ENCODE measurements at places on chromosomes 2 and 18. TPM values are rescaled to one million over a fixed set of nuclear protein-coding genes. Genes with fewer than 3 reads are reported as not detected.
A peak's percentile ranks its signal among the peaks of the same experiment; 100 is the strongest.

- no peaks in the 10 kb centered on the region for H3K4me1 ChIP-seq
- H3K4me3 ChIP-seq = no peak overlapping the region
Measured at GRCh38 chr2:206693399-206694137, 24.6 kb downstream of the DYTN start.

GRCh38 chr2:232982926-232983668 lies 30.0 kb downstream of the NGEF start:
- no peak overlapping the region for H3K27ac ChIP-seq
- H3K36me3 ChIP-seq = no peaks in the 10 kb centered on the region
- no peak for DNase-seq
- no peak overlapping the region for H3K4me3 ChIP-seq

DNA sequence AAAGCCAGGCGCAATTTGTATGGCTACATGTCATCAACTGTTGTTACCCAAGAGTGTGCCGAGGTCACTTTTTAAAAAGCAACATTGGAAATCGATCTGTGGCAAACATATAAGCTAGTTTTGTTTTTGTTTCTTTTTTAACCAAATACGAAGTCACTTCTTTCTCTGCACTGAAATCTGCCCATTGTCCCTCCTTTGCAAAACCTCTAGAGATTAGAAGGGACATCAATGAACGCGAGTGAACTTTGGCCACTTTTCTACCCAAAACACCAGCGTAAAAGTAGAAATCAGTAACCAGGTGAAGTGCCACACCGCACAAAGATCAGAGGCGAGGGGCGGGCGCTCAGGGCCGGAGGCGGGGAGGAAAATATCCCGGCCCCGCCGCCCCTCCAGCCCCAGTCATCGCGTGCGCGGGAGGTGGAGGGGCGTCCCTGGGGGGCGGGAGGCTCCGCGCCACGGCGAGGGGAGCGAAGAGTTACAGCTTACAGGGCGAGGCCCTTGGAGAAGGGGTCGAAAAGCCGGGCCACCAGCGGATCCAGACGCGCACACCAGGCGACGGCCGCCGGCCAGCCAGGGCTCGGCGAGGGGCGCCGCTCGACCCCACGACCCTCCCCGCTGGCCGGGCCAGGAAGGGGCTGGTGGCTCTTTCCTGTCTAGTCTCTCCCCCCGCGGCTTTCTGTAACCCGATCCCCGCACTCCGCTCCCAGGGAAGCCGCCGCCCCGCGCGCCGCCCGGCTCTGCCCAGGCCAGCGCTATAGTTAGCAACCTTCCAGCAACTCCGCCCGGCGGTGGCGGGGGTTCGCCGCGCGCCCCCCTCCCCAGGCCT lies 993 bp downstream of the RBMS1 start:
- no peak overlapping the region for H3K27ac ChIP-seq
- H3K4me3 ChIP-seq = peak overlapping the region; percentile 41
- H3K27me3 ChIP-seq = peaks cover 16% of the 10 kb centered on the region
- no peak for DNase-seq

Gene SLC40A1
- total RNA-seq = 0.61 TPM

DNA sequence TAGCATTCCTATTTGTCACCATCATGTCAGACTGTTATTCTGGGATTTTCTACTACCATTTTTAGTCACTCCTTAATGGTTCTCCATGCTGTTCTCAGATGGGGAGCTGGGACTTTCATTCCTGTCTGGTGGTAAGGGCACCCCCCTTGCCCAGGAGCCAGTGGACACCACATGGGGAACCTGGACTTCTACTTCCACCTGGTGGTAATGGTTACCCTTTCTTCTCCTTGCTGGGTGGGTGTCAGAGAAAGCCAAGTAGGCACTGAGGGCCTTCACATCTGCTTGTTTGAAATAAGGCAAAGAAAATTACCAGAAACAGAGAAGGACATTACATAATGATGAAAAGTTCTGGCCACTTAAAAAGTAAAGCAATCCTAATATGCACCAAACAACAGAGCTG lies 239.8 kb downstream of the FHOD3 start:
- H3K36me3 ChIP-seq = no peaks in the 10 kb centered on the region
- H3K27me3 ChIP-seq = no peaks in the 10 kb centered on the region
- DNase-seq = no peak
- no peak overlapping the region for H3K4me3 ChIP-seq
- no peak overlapping the region for H3K27ac ChIP-seq

DNA sequence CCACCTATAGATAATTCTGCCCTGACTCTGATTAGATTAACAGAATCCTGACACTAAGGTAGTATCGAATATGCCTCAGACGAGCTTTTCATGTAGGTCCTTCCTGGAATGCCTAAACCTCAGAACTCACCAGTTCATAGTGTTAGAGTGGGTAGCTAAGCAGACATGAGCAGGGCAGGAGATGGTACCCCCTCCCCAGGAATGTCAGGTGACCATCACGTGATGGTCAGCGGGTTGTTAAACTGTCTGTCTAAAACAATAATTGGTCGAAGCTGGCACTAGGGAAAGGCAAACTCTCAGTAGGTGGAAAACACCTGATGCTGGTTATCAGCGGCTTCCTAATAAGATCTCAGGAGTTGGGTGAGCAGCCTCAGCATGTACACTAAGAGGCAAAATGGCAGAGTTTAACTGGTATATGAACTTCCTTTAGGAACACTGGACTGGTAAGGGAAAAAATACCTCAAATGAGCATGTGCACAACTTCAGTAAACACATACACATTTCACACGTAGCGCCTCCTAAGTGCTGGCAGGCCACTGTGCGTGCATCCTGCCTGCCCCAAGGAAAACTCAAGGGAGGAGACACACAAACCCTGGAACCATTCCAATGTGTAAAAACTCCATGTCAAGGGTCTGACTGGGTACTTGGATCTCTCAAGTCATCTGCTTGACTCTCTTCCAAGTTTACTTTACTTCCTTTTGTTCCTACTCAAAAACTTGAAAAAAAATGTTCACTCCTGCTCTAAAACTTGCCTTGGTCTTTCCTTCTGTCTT lies 339.5 kb downstream of the GULP1 start:
- no peaks in the 10 kb centered on the region for H3K27me3 ChIP-seq
- H3K27ac ChIP-seq = no peak overlapping the region

Gene CRYGD
- not detected for total RNA-seq

Gene SPP2
- total RNA-seq = 0.37 TPM

Gene RPL37A
- 4,544 TPM for total RNA-seq

Gene ADCY3
- total RNA-seq = 102 TPM

- no peaks in the 10 kb centered on the region for H3K4me1 ChIP-seq
- no peak overlapping the region for H3K27ac ChIP-seq
- no peak for DNase-seq
Measured at GRCh38 chr2:72137498-72138010, 10.1 kb downstream of the CYP26B1 start.

Gene IL36B
- total RNA-seq = not detected

GRCh38 chr18:31646332-31647126 lies 37.9 kb downstream of the B4GALT6 start:
- H3K4me3 ChIP-seq = peak overlapping the region; percentile 4
- no peak for DNase-seq

Gene RNF138
- total RNA-seq = 52.7 TPM

Gene CYTIP
- total RNA-seq = 64.9 TPM

GRCh38 chr2:66507673-66508201 lies 72.8 kb downstream of the MEIS1 start:
- DNase-seq = no peak
- no peaks in the 10 kb centered on the region for H3K4me1 ChIP-seq
- H3K27ac ChIP-seq = no peak overlapping the region
- no peak overlapping the region for H3K4me3 ChIP-seq

GRCh38 chr2:159933727-159934049 lies 128.7 kb downstream of the PLA2R1 start:
- H3K27me3 ChIP-seq = no peaks in the 10 kb centered on the region
- H3K4me3 ChIP-seq = peak overlapping the region; percentile 45
- peaks cover 25% of the 10 kb centered on the region for H3K4me1 ChIP-seq
- DNase-seq = peak; percentile 70

GRCh38 chr2:39069136-39069515 lies 51.7 kb downstream of the SOS1 start:
- no peak overlapping the region for H3K4me3 ChIP-seq
- no peak overlapping the region for H3K27ac ChIP-seq
- H3K4me1 ChIP-seq = no peaks in the 10 kb centered on the region
- H3K27me3 ChIP-seq = no peaks in the 10 kb centered on the region

DNA sequence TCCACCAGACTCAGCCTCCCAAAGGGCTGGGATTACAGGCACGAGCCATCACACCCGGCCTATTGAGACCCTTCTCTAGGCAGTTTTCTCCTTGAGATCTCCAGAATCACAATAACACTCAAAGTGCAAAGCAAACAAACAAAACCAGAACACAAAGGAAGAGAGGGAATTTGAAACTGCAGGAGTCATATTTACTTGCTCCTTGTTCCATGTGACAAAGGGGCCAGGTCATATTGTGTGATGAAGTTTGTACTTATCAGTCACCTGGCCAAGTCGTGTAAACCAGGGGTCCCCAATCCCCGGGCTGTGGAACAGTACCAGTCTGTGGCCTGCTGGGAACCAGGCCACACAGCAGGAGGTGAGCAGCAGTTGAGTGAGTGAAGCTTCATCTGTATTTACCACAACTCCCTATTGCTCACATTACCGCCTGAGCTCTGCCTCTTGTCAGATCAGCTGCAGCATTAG lies 26.5 kb downstream of the SCYGR8 start:
- H3K36me3 ChIP-seq = no peaks in the 10 kb centered on the region
- no peak overlapping the region for H3K27ac ChIP-seq
- H3K4me1 ChIP-seq = no peaks in the 10 kb centered on the region
- H3K27me3 ChIP-seq = no peaks in the 10 kb centered on the region

DNA sequence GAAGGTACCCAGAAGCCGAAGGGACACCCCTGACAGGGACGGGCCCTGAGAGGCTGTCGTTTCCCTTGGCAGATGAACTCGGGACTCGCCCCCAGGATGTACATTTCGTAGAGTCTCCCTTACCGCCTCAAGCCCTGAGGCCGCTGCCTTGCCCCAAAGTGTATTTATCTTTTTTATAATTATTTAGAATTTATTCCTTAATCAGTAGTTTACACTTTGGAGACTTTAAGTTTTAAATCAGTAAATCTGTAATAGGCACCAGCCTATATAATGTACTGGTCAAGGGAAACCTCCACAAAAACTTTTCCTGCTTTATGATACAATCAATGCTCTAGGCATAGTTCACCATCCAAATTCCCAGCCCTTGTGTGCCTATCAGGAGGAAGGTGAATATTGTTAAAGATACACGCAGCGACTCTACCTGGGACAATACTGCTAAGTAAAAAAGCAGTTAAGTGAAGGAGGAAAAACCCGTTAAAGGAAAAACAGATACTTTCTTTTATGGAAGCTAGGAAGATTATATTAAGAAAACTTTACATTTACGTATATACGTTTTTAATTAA lies 848 bp downstream of the VRK2 start:
- peak overlapping the region; percentile 69 for H3K4me3 ChIP-seq
- H3K27me3 ChIP-seq = no peaks in the 10 kb centered on the region
- H3K36me3 ChIP-seq = no peaks in the 10 kb centered on the region
- peak overlapping the region; percentile 92 for H3K27ac ChIP-seq

Gene GRP
- not detected for total RNA-seq

DNA sequence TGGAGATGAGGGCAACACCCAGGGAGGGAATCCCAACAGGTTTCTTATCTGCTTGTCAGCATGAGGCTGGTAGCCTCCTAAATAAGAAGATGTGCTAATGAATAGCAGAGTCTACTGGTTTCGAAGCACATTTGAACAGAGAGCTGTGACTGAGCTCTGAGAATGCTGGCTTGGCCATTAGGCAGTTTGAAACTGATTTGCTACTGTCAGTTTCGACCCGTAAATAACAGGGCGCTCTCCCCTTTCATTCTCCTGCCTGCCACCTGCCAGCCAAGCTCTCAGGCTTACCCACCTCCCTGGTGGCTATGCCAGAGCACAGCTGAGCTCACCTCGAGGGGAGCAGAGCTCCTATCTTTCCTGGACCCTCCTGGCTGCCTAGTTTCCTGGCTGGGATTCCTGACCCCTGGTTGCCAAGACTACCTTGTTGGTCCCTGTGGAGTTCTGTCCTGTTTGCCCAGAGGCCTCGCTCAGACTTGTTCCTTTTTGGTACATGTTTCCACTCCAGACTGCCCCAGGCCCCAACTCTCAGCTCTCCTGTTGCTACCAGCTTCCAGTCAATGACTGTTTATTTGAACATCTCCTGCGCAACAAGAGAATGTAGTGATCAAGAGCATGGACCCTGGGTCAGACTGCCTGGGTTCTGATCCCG lies 102.3 kb upstream of the ALPP start:
- no peaks in the 10 kb centered on the region for H3K27me3 ChIP-seq
- peaks cover 10% of the 10 kb centered on the region for H3K4me1 ChIP-seq
- peak overlapping the region; percentile 9 for H3K27ac ChIP-seq

Gene PID1
- not detected for total RNA-seq
